ENCODE measurements at places on chromosomes 12 and 14.

- DNase-seq: no peak
Measured at GRCh38 chr12:24356240-24356804, 406.9 kb upstream of the SOX5 start.

DNA sequence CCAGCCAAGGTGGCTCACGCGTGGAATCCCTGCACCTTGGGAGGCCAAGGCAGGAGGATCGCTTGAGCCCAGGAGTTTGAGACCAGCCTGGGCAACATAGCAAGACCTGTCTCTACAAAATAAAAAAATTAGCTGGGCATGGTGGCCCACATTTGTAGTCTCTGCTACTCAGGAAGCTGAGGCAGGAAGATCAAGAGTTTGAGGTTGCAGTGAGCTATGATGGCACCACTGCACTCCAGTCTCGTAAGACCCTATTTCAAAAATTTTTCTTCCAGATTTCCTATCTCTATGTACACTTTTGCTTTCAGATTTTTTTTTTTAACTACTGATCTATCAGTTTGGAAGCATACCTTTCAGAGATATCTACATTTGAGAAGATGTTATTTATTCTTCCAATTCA lies 15.3 kb downstream of the SNX6 start:
- no peak for DNase-seq

- no peak for DNase-seq
Measured at GRCh38 chr12:2294651-2295475, 242.1 kb downstream of the CACNA1C start.

DNA sequence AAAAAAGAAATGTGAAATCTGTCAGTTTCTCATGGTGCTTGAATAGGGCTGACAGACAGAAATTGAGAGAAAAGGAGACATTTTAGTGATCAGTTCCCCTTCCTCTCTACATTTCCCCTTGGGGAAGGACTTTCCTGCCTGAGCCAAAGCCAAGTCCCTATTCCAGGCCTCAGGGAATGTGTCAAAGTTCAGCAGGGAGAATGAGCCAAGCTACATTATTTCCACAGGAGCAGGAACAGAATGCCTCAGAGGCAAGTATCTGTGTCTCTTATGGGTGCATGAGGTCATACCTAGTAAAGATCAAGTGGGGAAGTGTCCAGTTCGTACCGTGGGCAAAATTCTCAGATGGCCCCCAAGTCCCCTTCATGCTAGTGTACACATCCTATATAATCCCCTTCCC lies 68.6 kb downstream of the IQSEC3 start:
- no peak for DNase-seq

DNA sequence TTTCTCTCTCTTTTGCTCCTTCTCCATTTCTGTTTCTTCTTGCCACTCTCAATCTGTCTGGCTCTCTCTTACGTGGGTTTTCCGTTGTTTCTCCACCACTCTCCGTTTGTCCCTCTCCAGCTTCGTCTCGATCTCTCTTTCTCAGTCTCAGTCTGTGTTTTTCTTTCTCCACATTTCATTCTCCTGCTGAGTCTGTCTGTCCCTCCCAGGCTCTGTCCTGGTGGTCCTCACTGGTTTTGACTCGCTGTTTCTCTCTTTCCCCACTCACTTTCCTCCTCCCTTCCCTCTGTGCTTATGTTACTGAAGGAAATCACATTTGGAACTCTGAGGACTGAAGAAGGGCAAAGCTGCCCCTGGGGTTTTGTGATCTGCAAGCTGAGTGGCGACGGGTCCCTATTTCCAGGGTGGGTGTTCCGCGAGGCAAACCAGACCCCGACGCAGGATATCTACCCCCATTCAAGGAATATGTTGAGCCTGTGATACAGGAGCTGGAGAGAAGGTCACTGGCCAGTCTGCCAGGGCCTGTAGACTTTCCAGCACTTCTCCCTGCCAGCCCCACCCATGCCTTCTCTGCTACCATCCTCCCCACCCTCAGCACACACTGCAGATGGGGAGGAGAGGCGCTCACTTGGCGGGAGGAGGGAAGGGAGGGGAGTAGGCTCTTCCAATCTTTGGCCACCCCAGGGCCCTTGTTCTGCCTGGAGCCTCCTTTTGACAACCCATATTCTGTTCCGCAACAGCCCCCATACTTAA lies 102.7 kb upstream of the MAP1LC3B2 start:
- no peak for DNase-seq

- no peak for DNase-seq
Measured at GRCh38 chr12:119868992-119869391, 8.1 kb downstream of the CIT start.

- no peak for DNase-seq
Measured at GRCh38 chr12:79681008-79681590, 9.7 kb downstream of the PAWR start.

DNA sequence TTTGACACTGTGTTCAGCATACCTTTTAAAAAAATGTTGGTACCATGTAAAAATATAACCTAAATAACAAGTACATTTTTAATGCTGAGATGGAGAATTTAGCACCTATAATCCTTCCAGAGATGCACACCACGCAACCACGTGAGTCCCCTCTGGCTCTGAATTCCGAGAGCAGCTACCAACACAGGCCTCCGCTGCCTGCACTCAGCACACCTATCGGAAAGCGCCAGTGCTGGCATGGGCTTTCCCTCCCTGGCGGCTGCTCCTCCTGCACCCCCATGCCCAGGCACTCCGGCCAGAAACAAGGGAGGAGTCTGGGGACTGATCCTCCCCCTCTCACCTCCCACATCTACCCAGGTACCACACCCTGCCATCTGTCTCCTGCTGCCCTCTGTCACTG lies 47.0 kb downstream of the ITPK1 start:
- DNase-seq: no peak

DNA sequence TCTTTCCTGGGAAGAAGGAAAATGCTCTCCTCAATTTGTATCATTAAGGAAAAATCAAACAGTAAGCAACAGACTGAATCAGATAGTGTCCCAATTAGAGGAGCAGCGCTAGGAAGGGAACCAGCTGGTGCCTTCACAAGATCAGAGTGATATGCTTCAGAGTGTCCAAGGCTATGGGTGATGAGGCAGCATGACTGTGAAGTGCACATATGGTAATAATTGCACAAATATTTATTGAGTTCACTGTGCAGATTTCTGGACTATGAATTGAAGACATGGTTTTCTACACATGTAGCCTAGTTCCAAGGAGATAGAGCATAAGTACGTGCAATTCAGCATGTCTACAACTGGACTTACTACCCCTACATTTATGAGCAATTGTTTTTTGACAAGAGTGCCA lies 78.8 kb upstream of the EVL start:
- no peak for DNase-seq

DNA sequence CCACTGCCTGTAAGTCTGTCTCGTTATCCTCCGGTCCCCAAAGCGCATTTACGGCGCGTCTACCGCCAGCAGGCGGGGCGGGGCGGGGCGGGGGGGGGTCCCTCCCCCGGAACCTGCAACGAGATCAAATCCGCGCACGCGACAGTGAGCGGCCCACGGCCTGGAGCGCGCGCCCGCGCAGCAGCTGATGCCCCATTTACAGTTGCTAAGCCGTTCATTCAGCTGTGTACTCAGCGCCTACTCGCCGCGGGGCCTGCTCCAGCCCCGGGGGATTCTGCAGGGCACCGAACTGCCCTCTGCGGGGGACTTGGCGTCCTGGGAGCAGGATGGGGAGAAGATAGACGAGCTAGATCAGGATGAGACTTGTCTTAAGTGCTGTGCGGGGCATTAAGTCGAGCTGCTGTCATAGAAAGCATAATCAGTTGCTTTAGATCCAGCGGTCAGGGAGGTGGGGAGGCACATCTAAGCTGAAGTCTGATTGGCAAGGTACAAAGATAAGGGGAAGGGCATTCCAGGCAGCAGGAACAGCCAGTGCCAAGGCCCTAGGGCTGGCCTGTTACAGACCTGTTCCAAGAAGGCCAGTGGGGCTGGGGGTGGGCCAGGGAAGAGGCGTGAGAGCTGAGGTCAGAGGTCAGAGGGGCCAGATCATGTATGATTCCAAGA lies 1.4 kb upstream of the CCDC85C start:
- DNase-seq: peak; percentile 65

DNA sequence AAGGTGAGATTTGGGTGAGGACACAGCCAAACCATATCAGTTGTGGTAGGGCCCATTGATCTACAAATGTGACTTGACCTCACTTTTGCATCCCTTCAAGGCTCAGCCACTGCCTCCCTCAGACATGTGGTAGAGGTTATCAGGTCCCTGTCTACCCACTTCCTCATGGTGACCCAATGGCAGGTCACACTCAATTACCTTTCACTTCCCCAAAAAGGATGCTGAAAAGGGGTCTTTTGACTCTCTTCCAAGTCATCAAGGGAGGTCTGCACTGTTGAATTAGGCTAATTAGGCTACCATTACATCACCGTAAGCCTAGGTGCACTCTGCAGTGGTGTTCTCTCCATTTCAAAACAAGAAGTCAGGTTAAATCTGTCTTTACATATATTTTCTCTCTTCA lies 22.6 kb upstream of the DRAM1 start:
- DNase-seq: peak; percentile 46

GRCh38 chr12:108657130-108657745 lies 23.5 kb upstream of the SELPLG start:
- DNase-seq: no peak

DNA sequence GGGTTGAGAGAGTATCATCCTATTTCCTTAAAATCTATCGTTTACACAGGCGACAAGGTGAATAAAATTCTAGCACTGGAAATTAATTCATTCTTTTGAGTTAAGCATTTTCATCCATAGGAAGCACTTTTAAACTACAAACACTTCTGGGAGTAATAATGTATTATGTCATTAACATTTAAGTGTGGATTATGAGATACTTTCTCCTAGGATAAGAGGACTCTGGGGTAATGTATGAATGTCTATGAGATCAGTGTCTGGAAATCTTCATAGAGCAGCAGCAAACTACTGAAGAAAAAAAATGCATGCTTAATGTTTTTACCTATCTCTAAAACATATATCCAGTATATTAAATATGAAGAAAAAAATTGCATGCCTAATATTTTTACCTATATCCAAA lies 86.9 kb downstream of the EPS8 start:
- no peak for DNase-seq

DNA sequence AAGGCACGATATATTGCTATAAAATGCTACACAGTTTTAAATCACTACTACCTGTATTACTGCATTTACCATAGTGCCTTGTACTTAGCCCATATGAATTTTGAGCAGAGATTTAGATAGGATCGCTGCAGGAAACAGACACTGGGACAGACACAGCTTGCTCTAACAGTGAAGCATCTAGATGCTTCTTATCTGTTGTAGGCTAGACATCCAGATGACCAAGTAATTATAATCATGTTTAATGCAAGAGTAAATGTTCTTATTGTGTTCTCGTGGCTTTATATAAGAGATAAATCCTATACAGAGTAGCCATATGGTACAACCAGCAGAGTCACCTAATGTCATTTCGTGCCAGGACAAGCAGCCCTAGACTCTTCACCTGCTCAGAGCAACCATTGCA lies 92.8 kb downstream of the ASCL1 start:
- DNase-seq: no peak

All from naive B cell (primary cell).